ENCODE measurements at places on chromosomes 1 and 21.

DNA sequence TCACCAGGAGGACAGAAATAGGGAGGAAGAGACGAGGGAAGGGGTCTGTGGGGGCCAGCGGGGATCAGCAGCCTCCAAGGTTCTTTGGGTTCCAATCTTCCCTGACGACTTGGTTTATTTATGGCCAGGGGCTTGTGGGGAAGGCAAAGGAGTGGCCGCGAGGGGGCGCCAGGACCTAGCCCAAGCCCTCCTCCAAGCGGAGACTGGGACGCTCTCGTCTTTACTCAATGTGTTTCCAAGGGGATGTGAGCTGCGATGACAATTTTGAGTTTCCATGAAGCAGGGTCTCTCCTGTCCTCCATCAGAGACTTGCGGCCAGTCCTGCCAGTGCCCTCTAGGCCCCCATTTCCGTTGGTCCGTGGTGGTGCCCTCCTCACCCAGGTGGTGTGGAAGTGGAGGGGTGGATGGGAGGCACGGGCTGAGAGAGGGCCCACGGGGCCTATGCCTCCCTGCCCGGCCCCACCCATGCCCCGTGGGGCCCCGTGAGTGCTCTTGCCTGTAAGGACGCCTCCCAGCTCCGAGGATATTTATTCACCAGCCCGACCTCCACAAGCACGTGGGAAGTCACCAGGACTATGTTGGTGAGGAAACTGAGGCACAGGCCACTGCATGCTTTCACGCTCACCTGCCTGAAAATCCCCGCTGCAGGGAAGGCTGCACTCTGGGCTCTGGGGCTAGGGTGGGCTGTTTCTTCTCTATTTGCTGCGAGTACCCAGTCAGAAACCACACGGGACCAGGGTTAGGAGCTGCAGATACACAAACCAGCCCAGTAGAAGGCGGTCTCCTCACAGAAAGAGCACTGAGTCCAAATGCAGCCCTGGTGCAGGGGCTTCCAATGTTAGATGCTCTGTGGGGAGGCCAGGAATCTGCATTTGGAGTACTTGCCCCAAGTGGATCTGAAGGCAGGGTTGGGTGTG is 26.5 kb downstream of the DMRTB1 start:
- peak; percentile 96 for DNase-seq

DNA sequence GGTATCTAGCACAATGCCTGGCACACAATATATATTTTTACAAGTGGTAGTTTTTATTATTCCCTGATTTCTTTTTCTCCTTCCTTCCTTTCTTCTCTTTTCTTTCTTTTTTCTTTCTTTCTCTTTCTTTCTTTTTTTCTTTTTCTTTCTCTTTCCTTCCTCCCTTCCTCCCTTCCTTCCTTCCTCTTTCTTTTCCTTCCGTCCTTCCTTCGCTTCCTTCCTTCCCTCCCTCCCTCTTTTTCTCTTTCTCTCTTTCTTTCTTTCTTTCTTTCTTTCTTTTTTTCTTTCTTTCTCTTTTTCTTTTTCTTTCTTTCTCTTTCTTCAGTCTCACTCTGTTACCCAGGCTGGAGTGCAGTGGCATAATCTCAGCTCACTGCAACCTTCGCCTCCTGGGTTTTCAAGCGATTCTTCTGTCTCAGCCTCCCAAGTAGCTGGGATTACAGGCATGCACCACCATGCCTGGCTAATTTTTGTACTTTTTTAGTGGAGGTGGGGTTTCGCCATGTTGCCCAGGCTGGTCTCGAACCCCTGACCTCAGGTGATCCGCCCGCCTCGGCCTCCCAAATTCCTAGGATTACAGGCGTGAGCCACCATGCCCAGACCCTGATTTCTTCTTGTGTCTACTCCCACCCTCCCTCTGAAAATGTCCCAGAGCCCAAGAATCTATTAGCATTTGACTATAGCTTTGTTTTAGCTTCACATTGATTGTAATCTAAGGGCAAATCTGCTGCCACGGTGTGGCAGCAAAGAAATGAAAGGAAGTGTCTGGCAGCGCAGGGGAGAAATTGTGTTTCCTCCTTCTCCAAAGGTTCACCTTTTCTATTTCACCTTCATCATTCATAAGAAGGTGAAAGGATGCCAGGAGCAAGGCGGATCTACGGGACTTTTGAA is 19.9 kb upstream of the ABCB10 start:
- no peak for DNase-seq

GRCh38 chr1:11940260-11940921 is 5.9 kb downstream of the PLOD1 start:
- DNase-seq, result no peak

- no peak for DNase-seq
Observed at GRCh38 chr1:228082918-228083870, 686 bp downstream of the ARF1 start.

GRCh38 chr1:223244366-223245103 is 101.5 kb upstream of the TLR5 start:
- no peak for DNase-seq

- no peak for DNase-seq
Observed at GRCh38 chr1:22729912-22730311, 19.3 kb downstream of the EPHB2 start.

- no peak for DNase-seq
Observed at GRCh38 chr1:162080472-162081015, 11.1 kb downstream of the NOS1AP start.

DNA sequence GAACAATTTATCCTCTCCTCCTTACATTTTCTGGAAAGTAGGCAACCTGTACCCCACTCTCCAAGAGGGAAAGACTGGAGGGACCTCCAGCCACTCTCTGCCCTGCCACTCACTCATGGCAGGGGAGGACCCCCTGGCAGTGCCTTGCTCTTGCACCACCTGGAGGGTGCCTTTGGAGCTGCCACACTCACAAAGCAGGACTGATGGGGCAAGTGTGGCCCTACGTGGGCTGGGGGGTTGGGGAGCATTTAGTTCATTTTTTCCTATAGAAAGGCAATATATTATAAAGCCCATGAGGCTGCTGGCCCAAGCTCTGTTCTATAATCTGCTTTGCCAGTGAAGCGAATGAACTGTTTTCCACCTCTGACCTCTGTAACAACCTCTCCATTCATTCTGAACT is 50.3 kb downstream of the GPR161 start:
- DNase-seq, result no peak
